ENCODE measurements at places on chromosomes 5 and 9.

DNA sequence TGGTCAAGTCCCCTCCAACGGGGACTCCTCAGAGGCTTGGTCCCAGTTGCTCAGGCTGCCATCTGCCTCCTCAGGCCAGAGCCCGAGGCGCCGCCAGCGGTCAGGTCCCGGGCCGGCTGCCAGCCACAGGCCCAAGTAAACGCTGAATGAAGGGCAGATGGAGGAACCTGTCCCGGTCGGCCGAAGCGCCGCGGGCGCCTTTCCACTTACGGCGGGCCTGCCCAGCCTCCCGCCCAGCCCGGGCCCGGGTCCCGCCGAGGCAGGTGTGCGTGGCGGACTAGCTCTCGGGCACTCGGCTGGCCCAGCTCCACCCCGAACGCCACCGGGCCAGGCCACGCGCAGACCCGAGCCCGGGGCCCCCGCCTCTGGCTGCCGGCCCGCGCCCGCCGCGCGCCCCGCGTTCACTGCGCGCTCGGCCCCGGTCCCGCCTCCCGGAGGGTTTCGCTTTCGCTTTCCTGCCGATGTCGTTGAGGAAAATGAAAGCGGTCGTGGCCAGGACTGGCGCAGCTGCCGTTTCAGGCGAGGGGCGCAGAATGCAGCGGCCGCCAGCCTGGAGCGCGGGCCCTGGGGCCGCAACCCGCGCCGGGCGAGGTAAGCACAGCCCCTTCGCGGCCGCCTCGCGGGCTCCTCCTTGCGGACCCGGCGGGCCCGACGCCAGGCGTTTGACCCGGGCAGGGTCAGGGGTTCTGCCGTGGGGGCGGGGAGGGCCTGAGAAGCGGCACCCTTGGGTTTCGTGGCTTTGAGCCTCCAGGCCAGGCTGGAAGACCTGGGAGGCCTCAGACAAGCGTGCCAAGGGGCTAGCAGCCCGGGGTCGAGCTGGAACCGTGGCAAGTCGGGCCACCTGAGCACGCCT, 41.2 kb downstream of the SLC22A5 start:
- peak; percentile 91 for DNase-seq

DNA sequence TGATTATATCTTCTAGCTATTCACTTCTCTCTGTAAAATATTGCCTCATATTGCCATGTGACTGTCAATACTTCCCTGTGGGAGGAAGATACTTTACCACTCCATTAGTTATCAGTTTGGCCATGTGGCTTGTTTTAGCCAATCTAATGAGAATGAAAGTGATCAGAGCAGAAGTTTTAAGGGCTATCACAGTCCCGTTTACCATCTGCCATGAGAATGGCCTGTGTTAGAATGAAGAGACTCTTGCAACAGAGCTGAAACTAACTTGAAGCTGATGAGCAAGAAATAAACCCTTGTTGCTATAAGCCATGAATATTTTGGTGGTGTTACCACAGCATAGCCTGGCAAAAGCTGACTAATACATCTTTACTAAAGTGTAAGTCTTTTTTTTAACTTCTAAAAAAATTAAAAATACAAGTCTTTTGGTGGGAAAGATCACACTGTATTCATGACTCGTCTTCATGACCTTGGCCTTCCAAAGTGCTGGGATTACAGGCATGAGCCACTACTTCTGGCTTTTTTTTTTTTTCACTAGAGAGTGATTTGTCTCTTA, 68.0 kb upstream of the CTNNA1 start:
- no peak for DNase-seq

- no peak for DNase-seq
Observed at GRCh38 chr9:77947651-77948050, 84.0 kb downstream of the GNAQ start.

DNA sequence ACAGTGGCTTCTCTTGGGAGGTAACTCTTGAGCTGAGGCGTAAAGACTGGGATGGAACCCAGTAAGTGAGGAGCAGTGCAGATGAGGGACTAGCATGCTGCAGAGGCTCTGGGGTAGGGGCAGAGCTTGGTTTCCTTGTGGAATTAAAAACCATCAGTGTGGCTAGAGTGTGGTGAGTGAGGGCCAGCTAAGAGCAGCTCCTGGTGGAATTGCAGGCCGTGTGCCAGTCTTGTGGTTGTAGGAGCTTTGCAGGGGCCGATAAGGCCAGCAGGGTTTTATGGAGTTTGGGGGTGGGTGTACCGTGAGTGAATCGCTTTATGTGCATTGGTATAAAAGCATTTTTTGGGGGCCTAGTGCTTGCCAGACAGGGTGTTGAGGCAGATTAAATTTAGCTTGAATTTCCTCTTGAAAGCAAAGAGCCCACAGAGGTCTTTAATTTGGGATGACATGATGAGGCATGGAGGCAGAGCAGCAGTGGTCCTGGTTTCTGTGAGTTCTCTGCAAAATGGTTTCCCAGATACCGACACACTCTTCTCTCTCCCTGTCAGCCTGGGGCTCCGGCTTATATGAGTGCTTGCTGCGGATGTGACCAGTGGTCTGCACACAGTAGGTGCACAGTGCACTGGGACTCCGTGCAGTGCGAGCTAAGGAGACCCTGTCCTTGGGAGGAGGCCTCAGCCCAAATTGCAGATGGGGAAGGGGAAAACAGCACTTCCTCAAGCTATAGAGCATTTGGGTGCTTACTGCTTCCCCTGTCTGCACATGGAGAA, 176.4 kb upstream of the PITX1 start:
- peak; percentile 28 for DNase-seq

DNA sequence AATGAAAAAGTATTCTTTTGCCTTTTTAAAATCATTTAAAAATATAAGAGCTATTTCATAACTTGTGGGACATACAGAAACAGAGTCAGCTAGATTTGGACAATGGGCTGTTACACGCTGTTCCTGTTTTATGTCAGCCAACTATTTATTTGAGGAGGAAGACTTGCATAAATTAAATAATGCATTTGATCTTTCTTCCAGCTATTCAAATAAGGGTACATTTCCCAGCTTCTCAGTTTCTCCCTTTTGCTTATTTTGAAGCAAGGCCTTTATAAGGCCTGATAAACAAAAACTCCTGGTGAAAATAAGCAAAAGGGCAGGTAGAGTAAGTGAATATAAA, 6.5 kb downstream of the STOM start:
- DNase-seq, result no peak

GRCh38 chr5:15852217-15852616, 327.4 kb downstream of the MARCHF11 start:
- no peak for DNase-seq

- DNase-seq, result no peak
Observed at GRCh38 chr9:35615981-35616680, 2.1 kb downstream of the CD72 start.

DNA sequence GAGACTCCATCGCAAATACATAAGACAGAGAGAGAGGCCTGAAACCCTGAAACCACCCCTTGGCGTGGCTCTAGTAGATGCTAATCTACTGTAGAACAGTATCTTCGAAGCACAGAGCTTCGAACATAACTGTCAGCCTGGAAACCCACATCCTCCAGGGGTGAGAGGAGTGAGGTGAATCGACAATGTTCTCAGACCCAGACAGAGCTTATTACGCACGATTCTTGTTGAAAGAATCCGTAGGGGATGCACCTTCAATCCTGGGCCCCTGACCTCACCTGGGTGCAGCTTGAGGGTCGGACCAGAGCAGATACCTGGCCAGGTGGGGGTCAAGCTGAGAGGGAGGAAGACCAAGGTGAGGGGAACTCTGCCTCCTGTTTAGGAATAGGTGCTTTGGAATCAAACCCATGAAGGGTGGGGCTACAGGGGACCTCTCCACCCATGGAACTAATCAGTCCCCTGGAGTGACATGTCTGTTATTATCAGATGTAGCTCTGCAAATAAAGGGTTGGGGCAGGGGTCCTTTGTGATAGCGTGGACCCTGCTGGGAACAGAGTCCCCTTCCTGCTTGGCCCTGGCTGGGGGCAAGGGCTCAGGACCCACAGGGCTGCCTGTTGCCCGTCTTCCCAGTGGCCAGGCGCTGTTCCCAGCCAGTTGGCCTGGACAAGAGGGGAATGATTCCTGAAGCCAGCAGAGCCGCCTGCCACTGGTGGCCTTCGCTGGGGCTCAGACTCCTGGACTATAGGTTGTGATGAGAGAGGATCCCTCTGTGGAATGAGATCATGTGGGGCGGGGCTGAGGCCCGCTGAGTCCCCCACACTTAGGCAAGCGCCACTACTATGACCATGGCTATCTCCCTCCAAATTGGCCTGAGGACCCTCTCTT, 41.2 kb downstream of the DBH start:
- DNase-seq, result peak; percentile 90

- DNase-seq, result no peak
Observed at GRCh38 chr9:135016037-135016640, 71.3 kb upstream of the OLFM1 start.

- no peak for DNase-seq
Observed at GRCh38 chr5:6660688-6661087, 27.4 kb downstream of the SRD5A1 start.

DNA sequence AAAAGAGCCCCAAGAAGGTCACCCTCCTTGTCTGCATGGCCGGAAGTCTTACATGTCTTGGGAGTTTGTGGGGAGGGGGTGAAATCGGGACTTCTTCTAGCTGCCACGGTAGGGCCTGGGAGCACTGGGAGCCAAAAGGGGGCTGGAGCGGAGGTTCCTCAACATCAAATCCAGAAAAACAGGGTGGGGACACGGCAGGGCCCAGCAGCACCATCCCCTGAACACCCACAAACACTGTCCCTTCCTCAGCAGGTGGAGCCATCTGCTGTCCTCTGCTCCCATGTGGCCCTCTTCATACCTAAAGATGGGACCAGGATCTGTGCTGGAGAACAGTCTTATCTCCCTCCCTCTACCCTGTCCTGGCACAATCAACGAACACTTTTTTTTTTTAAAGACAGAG, 2.7 kb downstream of the TERT start:
- DNase-seq, result no peak

GRCh38 chr9:34866614-34867013, 91.5 kb upstream of the PHF24 start:
- no peak for DNase-seq

DNA sequence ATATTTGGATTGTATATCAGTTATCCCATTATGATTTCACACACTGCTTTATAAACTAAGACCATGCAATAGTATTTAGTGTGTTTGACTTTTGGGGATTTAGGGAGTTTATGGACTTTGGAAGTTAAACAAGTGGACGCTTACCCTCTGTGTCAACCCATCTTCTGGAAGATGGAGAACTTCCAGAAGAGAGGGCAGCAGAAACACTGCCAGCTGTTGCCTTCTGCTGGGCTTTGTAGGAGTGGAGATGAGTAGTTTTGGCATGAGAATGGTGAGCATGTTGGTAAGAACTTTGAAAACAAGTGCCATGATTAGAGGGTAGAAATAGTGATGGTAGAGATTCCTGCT, 2.2 kb downstream of the DNAJC25 start:
- no peak for DNase-seq

DNA sequence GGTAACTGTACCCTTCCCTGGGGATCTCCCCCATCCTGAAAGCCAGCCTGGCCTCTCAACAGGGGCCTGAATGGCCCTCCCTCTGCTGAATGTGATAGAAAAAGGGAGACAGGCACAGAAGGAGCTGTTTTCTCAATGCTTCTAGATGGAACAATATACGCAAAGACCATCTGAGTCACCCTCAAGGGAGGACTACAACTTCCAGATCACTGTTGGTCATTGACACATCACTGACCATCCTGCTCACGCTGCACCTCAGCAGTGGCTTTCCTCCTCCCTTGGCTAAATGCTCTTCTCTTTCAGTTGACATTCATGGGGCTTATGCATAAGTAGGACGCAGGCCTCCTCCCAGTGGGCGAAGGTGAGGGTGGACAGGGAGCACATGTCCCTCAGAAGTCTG, 112.2 kb upstream of the SHB start:
- DNase-seq, result no peak

- DNase-seq, result no peak
Observed at GRCh38 chr5:159441441-159441840, 111.2 kb upstream of the IL12B start.

DNA sequence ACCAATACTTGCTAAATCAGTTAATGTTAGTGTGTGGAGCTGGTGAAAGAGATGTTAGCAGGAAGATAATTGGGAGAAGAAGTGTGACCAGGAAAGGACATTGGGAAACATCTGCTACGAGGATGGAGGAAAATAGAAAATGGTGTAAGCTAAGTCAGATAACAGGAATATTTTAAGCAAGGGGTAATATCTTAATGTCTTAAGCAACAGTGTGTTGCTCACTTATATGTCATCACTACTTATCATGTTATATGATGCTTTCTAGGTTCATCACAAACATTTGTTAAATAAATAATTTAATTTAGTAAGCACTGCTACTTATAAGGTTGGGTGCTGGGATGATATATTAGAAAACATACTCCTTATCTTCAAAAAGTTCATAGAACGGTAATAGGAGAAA, 326.1 kb downstream of the EDIL3 start:
- no peak for DNase-seq

- no peak for DNase-seq
Observed at GRCh38 chr9:79377339-79377855, 194.4 kb upstream of the TLE4 start.

DNA sequence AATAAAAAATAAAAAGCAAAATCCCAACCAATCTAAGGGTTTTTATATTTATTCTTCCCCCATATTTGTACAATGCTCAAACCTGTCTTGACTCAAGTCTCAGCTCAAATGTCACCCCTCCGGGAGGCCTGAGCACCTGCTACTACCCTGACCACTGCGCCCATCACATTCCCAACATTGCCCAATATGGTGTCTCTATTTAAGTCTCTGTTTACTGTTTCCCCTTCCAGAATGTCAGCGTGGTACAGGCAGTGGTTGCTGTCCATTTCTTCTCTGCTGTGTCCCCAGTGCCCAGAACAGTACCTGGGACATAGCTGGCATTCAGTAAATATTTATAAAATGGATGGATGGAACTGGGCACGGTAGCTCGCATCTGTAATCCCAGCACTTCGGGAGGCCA, 47.3 kb upstream of the PRRC2B start:
- DNase-seq, result no peak

DNA sequence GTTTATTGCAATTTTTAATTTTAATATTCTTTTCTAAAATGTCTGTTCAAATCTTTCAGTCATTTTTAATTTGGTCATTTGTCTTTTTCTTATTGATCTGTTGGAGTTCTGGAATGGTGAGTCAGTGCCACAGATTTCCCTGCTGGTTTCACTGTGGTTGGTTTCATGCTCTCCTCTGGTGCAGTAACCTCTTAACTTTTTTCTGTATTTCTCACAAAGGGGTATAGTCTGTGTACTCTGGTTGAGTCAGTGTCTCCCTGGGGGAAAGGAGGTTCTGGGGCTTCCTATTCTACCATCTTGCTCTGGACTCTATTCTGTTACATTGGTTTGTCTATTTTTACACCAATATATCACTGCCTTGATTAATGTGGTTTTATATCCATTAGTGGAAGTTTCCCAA, 178.8 kb downstream of the CSNK1G3 start:
- DNase-seq, result no peak

DNA sequence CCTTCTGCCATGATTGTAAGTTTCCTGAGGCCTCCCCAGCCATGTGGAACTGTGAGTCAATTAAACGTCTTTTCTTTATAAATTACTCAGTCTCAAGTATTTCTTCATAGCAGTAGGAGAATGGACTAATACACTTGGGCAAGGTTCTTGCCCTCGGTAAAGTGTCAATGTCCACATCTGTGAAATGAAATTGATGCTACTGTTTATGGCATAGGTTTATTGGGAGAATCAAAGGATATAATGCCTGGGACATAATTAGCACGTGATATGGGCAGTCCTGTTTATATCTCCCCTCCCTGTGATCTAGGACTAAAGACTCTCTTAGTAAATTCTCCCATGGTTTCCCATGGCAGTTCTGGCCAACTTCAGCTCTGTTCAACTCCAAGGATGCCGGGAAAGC, 19.4 kb downstream of the TMEM174 start:
- DNase-seq, result no peak

GRCh38 chr9:92534674-92535073, 1.1 kb downstream of the ECM2 start:
- DNase-seq, result no peak

- DNase-seq, result peak; percentile 79
Observed at GRCh38 chr9:133421615-133422542, at the start of gene ADAMTS13. TSS of gene ADAMTS13 (plus strand) at chr9:133422367. CDS start at chr9:133422444, 77 bp downstream.

Data from activated CD8-positive, alpha-beta memory T cell treated with anti-CD3 and anti-CD28 coated beads, Interleukin-2, amount 10 ng/mL, durations not matched to agents 7 days and 5 days (primary cell).